Activated naive CD4-positive, alpha-beta T cell (primary cell): ENCODE measurements at places on chromosomes 3 and 15.

DNA sequence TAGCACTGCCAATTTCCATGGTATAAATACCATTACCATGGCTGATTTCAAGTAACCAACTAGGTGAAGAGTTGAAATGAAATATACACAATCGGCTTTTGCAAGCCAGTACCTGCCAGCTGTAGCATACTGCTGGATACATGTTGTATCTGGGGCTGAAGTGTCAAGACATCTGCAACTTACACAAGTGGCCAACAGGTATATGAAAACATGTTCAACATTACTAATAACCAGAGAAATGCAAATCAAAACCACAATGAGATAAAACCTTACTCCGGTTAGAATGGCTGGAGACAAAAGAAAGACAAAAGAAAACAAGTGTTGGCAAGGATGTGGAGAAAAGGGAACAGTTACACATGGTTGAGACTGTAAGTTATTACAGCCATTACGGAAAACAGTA is 11.6 kb downstream of the ATOSA start:
- no peak for DNase-seq

DNA sequence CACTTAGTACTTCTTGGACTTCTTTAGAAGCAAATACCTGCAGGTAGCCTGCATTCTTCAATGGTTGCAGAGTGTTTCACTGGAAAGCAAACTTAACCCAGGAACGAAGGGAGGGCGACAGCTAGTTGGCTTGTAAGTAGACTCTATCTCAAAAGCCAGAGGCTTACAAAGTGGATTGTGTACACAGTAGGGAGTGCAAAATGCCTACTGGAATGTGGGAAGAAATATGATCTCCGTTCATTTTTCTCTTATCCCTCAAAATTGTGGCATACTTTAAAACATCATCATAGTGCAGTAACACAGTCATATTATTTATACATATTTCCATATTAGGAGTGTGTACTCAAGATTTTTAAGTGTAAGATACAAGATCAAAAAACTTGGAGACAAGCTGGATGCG is 155.7 kb downstream of the LIPC start:
- no peak for DNase-seq

DNA sequence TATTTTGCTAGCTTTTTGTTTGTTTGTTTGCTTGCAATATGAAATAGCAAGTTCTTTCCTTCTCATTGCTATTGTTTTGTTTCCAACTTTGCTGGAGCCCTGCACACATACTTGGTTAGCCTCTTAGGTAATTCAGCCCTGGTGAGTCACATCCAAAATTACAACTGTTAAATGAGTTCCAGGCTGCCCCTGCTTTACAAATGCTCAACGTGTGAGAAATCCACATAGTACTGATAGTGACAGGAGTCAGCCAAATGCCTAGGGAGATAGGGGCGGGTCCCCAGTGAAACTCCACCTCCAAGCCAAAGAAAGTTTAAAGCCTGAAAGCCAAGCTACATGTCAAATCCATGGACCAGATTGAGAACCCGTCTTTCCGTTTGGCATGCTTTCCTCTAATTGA is 81.3 kb upstream of the RNF7 start:
- no peak for DNase-seq

DNA sequence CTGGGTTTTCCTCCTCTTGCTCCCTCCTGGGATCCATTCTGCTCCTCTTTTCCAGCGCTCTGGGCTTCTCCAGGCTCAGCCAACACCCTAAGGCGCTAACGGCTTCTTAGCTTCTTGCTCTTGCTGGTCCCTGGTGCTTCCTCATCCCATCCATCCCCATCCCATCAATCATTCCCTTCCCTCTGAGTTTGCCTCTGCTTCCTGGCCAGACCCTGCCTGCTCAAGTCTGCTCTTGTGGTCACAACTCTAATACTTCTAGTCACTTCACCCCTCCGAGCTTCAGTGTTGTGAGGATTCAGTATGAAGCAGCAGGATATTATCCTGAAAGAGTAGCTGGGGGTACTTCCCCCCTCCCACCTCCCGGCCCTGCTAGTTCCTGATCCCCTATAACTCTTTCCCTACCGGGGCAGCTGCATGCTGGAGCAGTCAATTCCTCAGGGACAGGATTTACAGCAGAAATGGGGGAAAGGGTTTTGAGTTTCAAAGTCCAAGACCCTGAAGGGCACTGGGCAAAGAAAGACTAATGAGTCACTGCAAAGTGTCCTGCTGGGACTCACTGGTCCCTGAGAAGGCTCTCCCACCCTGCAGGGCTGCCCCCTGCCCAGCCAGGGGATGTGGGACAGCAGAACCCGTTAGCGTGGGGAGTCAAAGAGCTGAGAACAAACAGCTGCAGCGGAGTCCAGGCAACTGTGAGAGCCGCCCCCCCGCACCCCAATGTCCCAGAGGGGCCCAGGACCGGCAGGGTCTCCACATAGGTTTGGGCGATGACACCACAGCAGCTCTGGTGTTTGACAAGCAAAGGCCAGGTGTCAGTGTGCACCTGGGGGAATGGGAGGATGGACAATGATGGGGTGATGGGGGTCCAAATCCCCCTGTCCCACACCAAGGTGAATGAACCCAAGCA is 2.3 kb upstream of the SYNM start:
- no peak for DNase-seq

GRCh38 chr3:55069950-55070349 is 142.1 kb upstream of the LRTM1 start:
- DNase-seq, result no peak

DNA sequence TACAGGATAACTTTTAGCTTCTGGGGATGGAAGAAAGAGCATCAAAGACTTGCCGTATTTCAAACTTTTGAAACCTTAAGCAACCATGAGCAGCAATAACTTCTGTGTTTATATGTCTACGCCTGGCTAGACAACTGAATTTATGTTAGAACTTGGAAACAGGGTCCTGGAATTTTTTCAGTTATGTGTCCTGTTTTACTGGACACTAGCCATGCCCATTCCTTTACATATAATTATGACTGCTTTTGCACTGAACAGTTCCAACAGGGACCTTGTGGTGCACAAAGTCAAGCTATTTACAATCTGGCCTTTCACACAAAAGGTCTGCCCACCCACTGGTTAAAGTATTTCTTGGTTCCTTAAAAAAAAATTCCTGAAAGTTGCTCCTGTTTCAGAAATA is 37.1 kb downstream of the TJP1 start:
- no peak for DNase-seq

DNA sequence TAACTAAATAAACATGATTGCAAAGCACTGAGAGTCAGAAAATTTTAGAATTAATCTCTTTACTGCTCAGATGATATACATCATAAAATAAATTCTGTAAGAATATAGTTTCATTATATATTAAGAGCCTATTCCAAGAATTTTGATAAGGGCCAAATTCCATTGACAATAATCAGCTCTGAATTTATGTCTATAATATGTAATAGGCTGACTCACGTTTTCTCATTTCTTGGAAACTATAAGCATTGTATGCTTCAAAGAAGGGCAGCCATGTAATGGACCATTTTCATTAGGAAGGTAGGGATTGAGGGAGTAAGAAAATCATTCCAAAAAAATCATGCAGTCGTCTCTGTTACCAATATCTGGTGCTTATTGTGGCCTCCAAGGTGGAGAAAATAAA is 315.9 kb downstream of the ZIC4 start:
- no peak for DNase-seq

GRCh38 chr15:52349052-52349700 is 53.6 kb upstream of the MYO5C start:
- no peak for DNase-seq

DNA sequence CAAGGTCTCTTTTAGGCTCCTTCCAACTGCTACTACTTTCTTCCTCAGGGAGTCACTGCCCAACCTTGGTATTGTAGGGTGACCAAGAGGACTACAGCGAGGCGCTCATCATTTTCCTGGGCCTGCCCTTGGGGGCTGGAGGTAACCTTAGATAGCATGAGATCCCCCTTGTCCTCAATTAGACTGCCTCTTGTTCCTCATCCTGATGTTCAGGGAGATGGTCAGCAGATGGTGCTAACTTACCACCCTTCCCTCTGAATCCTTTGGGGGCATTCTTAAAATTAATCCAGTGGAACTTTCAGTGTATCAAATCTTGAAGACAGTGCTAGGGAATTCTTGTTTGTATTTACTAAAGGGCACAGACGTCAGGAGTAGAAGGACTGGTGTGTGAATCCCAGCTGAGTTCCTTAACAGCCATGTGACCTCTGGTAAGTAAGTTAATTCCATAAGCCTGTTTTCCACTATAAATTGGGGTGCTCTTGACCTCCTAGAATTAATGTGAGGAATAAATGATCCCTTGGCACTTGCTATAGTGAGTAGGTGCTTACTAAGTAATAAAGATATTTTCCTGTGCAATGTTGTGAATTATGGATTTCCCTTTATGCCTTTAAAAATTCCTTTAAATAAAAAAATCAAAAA is 4.1 kb upstream of the CLPX start:
- DNase-seq, result no peak

- DNase-seq, result no peak
Measured at GRCh38 chr3:187401856-187402255, 33.7 kb downstream of the RTP4 start.

DNA sequence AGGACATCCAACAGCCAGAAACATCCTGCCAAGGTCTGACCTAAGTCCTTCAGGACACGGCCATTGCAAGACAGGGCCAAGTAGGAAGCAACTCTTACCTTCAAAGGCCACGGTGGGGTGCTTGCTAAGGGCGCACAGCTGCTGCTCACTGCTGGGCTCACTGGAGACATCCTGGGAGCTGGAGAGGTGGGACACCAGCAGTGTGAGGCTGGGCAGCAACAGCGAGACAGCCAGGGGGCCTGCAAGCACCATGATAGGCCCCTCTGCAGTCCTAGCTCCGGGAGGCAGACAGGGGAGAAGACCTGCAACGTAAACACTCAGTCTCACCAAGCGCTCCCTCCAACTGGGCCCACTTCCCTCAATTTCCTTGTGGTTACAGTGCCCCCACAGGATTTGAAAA is 79.2 kb downstream of the SEMA5B start:
- no peak for DNase-seq

- no peak for DNase-seq
Measured at GRCh38 chr15:85149465-85150129, 167.9 kb downstream of the PDE8A start.

DNA sequence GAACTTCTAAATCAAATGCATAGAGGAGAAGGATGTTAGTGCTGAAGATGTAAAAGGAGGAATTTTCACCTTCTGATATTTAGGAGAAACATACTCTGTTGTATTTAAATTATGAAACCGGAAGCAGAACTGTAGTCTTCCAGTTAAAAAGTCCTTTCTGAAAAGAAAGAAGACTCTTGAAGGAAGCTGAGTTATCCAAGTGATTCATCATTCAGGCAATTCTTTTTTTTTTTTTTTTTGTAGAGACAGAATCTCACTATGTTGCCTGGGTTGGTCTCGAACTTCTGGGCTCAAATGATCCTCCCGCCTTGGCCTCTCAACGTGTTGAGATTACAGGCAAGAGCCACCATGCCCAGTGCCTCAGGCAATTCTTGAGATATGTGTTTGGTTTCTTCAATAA is 424.8 kb upstream of the TPM1 start:
- no peak for DNase-seq

GRCh38 chr3:112391648-112392047 is 58.7 kb downstream of the CD200 start:
- no peak for DNase-seq

- no peak for DNase-seq
Measured at GRCh38 chr3:18747383-18747782, 322.2 kb upstream of the SATB1 start.

GRCh38 chr15:99009741-99010330 is 2.2 kb upstream of the PGPEP1L start:
- no peak for DNase-seq

- DNase-seq, result no peak
Measured at GRCh38 chr3:81580355-81580754, 181.1 kb downstream of the GBE1 start.

- no peak for DNase-seq
Measured at GRCh38 chr3:172939651-172940293, 189.2 kb downstream of the ECT2 start.
